ENCODE measurements at places on chromosomes 6 and 20.

GRCh38 chr6:53960311-53960710 is 150.9 kb upstream of the MLIP start:
- no peak for DNase-seq

- DNase-seq: peak; percentile 68
These were observed 4.9 kb upstream of the FAM83C start for GRCh38 chr20:35297155-35297554.

DNA sequence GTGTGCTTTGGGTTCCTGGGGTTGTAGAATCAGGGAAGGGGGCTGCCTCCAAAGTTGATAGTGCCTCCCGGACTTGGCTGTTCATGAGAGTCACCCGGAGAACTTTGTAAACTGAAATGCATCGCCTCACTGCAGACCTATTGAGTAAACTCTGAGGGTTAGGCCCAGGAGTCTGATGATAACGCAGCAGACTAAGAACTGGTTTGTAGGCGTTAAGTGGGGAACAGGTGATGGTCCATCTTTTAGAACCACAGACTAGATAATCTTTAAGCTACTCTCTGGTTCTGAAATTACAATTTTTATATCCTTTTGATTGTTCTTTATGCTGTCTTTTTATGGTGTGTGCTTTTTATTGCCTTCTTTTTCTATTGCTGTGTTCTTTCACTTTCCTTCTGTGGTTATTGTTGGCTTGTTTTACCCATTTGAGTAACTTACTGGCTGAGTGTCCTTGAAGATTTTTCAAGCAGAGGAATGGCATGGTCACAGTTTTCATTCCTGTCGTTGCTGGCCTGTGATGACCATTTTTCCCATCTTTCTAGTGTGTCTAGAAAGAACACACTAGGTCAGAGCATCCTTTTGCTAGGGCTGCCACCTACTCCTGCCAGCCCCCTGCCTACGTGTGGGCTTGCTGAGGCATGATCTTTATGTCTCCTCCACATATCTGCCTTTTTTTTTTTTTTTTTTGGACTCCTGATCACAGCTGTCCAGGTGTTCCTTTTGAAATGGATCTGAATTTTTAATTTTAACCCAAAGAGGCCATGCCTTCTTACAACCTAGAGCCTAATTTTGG is 30.9 kb downstream of the LRRC1 start:
- no peak for DNase-seq

GRCh38 chr6:150906641-150907326 is 41.3 kb downstream of the MTHFD1L start:
- no peak for DNase-seq

DNA sequence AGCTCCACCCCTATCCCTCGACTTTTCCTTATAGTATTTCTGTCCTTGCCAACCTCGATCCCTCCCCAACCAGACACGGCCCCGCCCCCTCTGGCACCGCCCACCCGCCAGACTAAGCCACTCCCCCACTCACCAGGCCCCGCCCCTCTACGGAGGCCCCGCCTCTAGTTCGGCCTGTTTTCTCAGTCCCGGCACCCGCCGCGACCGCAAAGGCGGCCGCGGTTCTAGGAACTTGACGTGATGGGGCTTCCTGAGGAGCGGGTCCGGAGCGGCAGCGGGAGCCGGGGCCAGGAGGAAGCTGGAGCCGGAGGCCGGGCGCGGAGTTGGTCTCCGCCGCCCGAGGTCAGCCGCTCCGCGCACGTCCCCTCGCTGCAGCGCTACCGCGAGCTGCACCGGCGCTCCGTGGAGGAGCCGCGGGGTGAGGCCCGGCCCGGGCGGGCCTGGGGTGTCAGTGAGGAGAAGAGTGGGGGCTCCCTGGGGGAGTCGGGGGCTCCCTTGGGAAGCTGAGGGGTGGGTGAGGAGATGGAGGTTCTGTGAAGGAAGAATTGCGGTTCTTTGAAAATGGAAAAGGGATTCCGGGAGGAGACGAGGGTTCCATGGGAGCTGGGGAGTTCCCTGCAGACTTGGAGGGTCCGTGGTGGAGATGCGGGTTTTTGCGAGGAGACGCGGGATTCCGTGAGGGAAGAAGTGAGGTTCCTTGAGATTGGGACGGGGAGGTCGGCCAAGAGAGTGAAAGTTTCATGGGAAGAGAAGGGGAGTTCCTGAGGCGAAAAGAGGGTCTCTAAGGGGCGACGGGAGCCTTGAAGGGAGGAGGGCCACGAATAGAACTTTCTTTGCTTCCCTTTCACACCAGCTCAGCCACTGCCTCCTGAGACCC is at the start of gene ACSS2:
TSS of gene ACSS2 (plus strand) at position 207 of the 877 bp plus-strand sequence. CDS start at position 241, 34 bp downstream.
- no peak for DNase-seq

GRCh38 chr6:25359891-25360290 is 80.7 kb downstream of the CARMIL1 start:
- no peak for DNase-seq

DNA sequence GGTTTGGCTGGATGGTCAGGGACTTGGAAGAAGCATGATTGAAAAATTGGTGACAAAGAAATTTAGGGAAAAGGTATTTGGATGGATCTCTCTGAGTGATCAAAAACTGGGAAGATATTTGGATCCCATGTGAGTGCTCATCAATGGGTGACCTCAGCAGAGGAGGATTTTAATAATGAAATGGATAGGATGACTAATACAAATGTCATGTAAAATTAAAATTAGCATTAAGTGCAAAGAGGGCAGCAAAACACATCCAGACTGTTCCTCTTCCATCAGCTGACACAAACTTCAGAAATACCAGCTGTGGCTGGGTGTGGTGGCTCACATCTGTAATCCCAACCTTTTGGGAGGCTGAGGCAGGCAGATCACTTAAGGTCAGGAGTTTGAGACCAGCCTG is 151.7 kb downstream of the THBS2 start:
- DNase-seq: no peak

DNA sequence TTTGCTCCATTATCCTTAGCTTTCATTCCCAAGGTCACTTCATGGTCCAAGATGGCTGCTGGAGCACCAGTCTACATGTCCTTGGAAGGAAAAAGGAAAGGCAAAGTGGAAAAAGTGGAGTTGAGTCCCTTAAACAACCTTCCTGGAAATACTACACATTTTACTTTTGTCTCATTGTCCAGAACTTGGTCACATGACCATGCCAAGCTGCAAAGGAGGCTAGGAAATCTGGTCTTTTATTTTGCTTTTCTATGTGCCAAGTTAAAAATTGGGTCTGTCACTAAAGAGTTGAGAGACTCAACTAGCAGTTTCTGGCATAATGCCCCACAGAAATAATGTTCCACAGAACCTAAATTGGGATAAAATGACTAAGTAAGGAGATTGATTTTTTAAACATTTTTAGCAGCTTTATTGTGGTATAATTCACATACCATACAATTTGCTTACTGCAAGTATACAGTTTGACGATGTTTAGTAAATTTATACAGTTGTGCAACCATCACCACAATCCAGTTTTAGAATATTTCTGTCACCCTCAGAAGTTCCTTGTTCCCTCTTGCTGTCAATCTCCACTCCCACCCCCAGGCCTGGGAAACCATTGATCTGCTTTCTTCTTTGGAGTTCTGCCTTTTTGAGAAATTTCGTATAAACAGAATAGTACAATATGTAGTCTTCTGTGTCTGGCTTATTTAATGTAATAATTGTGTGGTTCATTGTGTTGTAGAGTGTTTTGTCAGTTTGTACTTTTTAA is 5.6 kb upstream of the CHD6 start:
- no peak for DNase-seq

DNA sequence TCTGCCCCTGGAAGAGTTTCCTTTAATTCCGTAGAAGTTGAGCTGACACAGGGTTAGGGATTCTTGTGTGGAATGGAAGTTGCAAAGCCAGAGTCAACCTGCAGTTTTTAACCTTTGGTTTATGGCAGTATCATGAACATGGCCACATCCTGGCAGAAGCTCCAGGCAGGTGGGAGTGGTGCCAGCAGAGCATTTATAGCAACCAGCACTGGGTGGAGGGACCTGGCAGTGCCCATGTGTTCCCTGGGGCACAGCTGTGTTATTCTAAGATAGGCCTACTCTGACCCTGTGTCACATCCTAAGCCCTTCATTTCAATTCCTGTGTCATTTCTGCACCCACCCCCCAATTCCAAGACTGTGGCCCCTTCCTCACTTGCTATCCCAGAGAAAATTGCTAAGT is 26.1 kb upstream of the ZNF831 start:
- DNase-seq: no peak

- DNase-seq: no peak
These were observed 5.3 kb downstream of the ACSS2 start for GRCh38 chr20:34881689-34882088.

- no peak for DNase-seq
These were observed 65.1 kb upstream of the DUSP22 start for GRCh38 chr6:227074-227782.

DNA sequence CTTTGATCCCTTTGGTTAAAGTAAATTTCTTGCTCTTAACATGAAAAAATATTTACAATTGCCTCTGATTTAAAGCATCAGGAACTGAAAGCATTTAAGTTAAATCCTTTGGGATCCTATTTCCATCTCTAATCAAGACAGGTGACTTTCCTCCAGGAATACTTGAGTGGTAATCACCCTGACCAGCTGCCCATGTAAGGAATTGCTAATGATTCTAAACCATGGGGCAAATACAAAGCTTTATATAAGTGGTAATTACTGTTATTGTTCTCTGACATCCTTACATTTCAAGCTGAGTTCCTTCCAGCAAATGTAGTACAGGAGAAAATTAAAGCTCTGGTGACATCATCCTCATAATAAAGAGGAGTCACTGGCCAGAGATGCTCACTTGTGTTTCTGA is 100.6 kb downstream of the CRYBG1 start:
- no peak for DNase-seq

- no peak for DNase-seq
These were observed 5.8 kb upstream of the NR2E1 start for GRCh38 chr6:108159981-108160380.

- no peak for DNase-seq
These were observed 506.9 kb downstream of the LMBRD1 start for GRCh38 chr6:69289689-69290495.

- no peak for DNase-seq
These were observed 8.8 kb upstream of the NHSL1 start for GRCh38 chr6:138507977-138508675.

DNA sequence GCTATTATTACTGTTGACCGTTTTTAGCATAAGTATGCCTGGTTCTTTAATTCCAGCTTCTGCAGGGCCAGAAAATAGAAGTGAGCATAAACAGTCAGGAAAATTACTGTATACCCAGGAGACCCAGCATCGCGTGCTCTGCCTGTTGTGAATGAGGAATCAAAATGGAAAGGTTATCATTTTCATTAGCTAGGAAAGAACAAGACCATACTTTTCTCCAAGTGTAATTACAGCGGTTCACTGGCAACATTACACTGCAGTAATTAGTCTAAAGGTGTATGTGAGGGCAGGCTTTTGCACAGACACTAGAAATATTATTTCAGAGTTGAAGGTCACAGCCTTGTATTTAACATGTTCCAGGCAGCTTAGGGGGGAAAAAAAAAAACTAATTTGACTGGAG is 403.8 kb upstream of the SOX4 start:
- DNase-seq: no peak

DNA sequence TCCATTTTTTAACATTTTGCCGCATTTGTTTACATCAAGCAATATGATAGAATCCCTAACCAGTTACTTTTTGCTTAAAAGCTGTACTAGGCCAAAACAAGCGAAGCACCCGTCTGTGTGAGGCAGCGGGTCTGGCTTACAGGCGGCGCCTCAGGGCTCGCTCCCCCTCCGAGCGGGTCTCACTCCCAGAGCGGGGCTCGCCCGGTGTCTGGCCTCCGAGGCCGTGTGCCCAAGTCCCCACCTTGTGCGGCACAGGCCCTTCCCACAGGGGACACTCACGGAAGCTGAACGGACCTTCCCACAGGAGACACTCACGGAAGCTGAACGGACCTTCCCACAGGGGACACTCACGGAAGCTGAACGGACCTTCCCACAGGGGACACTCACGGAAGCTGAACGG is 23.4 kb downstream of the ZBTB46 start:
- peak; percentile 65 for DNase-seq

GRCh38 chr20:10180651-10181235 is 37.9 kb upstream of the SNAP25 start:
- no peak for DNase-seq

- peak; percentile 91 for DNase-seq
These were observed 5.6 kb upstream of the PHACTR3 start for GRCh38 chr20:59598625-59599310.

DNA sequence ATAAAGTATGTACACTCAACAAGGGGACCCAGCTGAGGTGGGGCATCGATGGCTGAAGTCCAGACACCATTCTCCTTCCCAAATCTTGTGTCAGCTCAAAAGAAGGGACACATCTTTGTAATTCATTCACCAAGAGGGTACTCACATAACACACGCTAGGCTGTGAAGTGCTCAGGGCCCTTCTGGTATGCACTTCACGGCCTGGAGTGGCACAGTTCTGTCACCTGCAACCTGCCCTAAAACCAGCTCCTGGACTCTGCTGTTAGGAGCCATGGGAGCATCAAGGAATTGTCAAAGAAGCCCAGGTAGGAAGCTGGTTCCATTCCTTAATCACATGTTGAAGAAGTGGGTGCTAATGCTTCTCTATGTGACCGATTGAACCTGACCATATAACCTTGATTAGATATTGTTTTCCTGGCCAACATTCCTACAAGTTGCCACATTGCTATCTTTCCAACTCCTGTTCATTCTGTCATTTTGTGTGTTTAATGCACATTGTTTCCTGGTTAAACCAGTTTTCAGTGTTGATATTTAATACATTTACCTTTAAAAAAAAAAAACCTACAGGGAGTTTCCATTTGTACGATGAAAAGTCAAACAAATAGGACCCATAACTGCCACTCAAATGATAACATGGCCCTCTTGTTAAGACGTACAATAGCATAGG is 127.3 kb downstream of the TNFRSF21 start:
- no peak for DNase-seq

DNA sequence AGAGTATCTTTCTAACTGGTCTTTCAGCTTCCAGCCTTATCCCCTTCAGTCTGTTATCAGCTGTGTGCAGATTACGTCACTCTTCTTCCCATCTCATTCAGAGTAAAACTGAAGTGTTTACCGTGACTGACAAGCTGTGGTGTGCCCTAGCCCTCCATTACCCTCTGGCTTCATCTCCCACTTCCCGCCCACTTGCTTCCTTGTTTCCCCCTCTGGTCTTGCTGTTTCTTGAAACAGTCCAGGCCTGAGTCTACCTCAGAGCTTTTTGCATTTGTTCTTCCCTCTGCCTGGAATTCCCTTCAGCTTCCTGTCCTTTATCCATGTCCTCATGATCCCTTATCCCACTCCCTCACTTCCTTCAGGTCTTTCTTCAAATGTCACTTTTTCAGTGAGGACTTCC is 66.9 kb downstream of the CARMIL1 start:
- DNase-seq: no peak

- no peak for DNase-seq
These were observed 251.4 kb downstream of the SMOC2 start for GRCh38 chr6:168692193-168692914.

GRCh38 chr6:6823568-6824224 is 235.2 kb downstream of the LY86 start:
- DNase-seq: no peak

GRCh38 chr6:20985821-20986220 is 451.6 kb downstream of the CDKAL1 start:
- DNase-seq: no peak

GRCh38 chr20:13219327-13220193 is 1.5 kb upstream of the ISM1 start:
- no peak for DNase-seq
